ENCODE measurements at places on chromosomes 4 and X.

DNA sequence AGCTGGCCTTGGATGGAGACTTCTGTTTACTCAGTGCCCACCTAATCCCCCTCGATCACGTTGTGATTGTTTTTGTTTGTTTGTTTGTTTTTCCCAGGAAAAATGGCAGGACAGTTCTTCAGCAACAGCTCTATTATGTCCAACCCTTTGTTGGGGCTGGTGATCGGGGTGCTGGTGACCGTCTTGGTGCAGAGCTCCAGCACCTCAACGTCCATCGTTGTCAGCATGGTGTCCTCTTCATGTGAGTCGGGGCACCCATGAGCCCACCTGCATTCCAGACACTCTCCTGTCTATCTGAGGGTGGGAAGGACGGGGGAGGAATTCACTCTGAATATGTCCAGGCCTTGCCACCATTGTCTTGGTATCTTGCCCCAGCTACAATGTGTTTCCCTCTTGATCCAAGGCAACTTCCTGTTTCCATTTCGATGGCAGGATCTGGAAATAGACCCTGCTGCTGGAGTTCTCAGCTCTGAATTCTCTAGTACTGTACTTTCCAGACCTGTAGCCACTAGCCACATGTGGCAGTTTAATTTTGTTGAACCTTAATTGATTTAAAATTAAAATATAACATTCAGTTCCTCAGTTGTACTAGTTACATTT, 10.5 kb downstream of the SLC34A2 start:
- DNase-seq, result no peak

DNA sequence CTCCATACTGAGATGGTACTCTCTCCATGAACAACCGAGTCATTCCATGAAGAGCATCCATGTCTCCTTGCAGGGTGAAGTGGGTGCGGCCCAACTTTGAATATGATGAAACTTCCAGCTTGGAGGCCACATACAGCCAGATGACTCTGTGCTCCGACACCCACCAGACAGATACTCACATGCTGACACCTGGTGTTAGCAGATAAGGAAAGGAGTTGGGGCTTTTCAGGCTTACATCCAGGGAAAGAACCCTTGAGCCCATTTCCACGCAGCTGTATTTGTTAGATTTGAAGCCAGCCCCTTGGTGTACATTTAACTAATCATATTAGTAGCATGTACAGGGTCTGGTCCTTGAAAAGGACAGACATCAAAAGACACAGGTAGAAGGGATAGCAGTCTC, 62.1 kb upstream of the PRRG3 start:
- no peak for DNase-seq

GRCh38 chr4:47533689-47534347, 48.7 kb downstream of the ATP10D start:
- DNase-seq, result no peak

DNA sequence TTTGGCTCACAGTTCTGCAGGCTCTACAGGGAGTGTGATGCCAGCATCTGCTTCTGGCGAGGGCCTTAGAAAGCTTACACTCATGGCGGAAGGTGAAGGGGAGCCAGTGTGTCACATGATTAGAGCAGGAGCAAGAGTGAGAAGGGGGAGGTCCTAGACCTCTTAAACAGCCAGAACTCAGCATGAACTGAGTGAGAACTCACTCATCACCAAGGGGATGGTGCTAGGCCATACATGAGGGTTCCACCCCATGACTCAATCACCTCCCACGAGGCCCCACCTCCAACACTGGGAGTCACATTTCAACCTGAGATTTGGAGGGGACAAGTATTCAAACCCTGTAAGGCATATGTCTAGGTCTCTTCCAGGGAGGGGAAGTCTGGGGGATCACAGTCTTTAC, 33.4 kb downstream of the SPRY1 start:
- no peak for DNase-seq

GRCh38 chrX:52359614-52360232, 9.1 kb upstream of the XAGE2 start:
- no peak for DNase-seq

- no peak for DNase-seq
Measured at GRCh38 chr4:170214101-170214500, 124.3 kb upstream of the AADAT start.

DNA sequence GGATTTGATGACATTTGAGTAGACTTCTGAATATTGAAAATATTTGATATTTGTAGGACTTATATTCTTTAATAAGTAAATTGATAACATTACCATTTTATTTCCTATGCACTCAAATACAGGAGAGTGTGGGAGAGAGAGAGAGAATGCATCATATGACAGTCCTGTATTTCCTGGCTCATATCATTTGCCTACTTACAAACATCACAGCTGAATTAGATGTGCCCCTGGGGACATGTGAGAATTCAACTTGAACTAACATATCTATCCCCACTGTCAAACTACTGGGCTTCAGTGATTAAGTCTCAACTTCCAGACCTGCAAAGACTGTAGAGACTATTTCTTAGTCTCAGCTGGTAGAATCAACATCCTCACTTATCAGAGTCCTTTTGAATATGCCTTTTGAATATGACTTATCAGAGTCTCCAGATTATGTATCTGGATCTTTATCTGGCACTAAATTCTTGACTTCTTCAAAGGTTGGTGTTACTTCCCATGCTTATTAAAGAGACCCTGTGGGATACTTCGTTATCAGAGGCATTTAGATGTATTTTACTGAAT, 75.5 kb downstream of the PABPC4L start:
- no peak for DNase-seq

GRCh38 chr4:26873391-26874026, 12.9 kb downstream of the STIM2 start:
- no peak for DNase-seq

DNA sequence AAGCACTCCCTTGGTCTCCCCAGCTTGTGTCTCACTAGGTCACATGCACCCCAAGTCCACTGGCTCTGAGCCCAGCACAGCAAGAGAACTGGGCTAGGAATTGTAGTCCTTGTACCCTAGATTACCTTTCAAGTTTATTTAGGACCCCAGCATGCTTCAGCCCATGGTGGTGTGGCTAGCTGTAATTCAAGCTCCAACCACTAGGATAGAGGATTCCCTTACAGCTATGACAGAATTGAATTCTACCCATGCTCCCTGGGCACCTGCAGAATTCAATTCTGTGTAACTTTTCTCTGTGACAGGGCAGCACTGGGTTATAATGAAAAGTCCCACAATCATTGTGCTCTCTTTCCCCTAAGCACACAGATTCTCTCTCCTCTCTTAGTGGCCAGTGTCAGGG, 253.8 kb upstream of the DMD start:
- no peak for DNase-seq

- no peak for DNase-seq
Measured at GRCh38 chr4:76726176-76726575, 171.8 kb downstream of the SOWAHB start.

- DNase-seq, result no peak
Measured at GRCh38 chr4:26420438-26420837, 69.8 kb downstream of the CCKAR start.

DNA sequence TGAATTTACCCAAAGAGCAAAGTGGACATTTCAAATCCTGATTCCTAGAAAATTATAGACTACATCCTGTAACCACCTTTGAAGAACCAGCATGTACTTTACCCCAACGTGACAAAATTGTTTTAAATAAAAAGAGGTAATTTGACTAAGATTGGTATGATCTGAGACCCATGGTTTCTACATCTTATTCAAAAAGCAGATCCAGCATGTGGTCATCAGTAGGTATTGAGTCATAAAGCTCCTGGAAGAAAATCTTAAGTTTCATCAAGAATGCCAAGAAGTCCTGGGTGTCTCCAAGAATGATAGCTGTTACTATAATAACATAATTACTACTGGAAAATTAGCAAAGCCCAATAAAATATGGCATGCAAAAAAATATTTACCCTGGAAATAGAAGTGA, 61.8 kb downstream of the NFKB1 start:
- DNase-seq, result no peak

DNA sequence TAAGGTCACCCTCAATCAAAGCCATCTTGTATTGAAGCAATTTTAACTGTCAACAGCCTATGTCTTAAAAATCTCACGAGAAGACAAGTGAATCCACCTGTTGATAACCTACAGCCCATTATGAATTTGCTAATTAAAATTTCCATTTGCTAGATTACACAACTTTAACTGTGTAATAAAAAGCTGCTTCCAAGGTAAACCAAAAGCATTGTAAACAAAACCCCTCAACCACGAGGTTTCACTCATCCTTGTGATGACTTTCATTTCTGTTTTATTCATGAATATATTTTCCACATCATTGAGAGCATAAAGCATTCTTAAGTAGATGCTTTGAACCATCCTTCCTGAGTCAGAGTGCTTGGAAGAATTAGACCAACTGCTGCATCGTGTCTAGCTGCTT, 217.5 kb upstream of the GYPA start:
- no peak for DNase-seq

- no peak for DNase-seq
Measured at GRCh38 chr4:32840461-32841189, 2120.5 kb downstream of the PCDH7 start.

- DNase-seq, result peak; percentile 23
Measured at GRCh38 chrX:143121477-143121876, 95.7 kb downstream of the SPANXN4 start.

DNA sequence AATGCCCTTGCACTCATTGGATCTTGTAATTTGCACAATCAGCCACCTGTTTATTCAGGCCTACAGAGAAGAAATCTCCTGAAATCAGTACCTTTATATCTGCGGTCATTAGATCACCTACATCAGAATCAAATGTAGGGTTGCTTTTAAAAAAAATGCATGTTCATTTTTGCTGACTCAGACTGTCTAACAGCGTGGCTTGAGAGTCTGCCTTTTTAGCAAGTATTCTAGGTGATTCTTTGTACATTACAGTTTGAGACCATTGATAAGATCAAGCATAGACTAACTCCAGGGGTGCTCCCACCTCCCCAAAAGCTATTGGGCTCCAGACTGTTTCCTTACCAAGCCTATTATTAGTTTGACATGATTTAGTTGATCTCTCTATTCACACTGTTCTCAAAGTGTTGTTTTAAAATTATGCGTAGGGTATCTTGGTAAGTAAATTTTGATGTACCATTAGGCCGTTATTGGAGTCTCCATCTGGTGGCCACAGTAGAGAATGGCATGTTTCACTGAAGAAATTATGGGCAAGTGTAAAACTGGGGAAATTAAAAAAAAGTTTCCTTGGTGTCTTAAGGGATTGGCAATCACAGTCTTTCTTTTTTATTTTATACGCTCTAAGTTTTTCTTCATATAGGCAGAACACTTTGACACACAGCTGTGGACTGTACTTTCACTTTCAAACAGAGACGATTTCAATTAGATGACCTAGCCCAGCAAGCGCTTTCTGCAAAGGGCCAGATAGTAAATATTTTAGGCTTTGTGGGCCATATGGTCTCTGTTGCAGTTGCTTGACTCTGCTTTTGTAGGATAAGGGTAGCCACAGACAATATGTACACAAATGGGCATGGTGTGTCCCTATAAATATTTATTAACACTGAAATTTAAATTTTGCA, 33.7 kb upstream of the MSL3 start:
- DNase-seq, result no peak

GRCh38 chr4:18454349-18454748, 432.8 kb upstream of the LCORL start:
- no peak for DNase-seq

DNA sequence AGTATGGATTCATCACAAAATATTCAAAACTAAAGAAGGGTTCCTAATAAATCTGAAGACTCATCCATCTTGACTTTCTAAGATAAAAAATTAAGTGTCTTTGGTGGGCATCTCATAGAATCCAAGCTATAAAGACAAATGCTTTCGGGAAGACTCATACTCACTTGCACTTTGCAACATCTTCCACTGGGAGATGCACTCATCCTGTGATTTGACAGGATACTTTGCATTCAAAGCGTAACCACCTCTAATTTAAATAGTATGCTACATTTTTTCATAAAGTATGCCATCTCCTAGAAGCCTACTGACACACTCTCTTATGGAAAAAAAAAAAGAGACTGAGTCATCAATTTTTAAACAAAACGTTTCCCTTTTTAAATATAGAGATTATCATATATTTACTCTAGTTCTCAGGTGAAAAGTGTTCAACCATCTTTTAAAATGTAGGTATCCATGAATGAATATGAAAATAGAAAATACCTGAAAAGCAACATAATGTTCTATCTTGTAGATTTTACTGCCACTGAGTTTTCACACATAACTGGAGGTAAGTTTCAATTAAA, 119.6 kb downstream of the KLHL13 start:
- no peak for DNase-seq

DNA sequence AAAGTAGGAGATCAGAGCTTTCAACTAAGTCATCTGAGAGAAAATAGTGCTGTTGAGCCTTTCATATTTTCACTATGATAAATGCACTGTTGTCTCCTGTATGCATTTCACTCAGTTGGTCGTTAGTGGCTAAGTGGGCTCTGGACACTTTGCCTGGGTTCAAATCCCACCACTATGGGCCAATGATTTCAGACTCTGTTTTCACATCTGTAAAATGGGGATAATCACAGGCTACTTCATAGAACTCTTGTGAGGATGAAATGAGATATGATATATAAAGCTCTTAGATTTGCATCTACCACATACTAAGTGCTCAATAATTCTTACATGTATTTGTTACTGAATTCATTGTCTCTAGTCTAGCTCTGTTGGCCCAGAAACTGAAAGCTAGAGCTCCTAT, 16.8 kb downstream of the LNX1 start:
- no peak for DNase-seq

DNA sequence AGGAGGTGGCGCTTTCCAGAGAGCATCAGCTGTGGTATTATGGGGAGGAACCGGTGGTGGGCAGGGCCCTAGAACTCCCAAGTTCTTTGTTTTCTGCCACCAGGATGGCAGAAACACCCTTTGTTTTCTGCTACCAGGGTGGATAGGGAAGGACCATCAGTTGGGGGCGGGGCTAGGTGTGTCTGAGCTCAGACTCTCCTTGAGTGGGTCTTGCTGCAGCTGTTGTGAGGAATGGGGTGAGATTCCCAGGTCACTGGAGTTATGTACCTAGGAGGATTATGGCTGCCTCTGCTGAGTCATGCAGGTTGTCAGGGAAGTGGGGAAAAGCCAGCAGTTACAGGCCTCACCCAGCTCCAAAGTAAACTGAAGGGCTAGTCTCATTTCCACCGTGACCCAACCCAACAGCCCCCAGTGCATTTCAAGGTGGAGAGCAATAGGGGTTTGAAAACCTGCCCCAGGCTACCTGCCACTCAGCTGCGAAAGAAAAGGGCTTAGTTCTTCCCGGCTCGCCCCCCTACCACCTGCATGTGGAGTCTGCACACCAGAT, 167.8 kb upstream of the FAM241A start:
- no peak for DNase-seq

DNA sequence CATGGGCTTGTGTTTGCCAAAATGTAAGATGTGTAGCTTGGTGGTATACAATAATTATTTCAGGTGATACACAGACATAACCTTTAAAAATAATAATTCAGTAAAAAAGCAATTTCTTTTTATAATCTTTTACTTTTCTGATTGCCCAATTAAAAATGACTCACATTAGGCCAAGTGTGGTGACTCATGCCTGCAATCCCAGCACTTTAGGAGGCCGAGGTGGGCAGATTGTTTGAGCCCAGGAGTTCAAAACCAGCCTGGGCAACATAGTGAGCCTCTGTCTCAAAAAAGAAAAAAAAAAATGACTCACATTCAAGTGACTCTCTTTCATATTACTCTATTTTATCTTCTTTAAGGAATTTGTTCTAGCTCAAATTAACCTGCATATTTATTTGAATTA, 449.4 kb upstream of the HTR2C start:
- DNase-seq, result no peak

GRCh38 chr4:84804136-84804535, 162.4 kb downstream of the WDFY3 start:
- no peak for DNase-seq

Measured in left renal cortex interstitium (tissue), 4 donors.